ENCODE measurements at places on chromosomes 2 and 18. TPM values are rescaled to one million over a fixed set of nuclear protein-coding genes. Genes with fewer than 3 reads are reported as not detected.

- DNase-seq: peak; percentile 12
These were observed 92.1 kb downstream of the RPRM start for GRCh38 chr2:153386481-153386897.

DNA sequence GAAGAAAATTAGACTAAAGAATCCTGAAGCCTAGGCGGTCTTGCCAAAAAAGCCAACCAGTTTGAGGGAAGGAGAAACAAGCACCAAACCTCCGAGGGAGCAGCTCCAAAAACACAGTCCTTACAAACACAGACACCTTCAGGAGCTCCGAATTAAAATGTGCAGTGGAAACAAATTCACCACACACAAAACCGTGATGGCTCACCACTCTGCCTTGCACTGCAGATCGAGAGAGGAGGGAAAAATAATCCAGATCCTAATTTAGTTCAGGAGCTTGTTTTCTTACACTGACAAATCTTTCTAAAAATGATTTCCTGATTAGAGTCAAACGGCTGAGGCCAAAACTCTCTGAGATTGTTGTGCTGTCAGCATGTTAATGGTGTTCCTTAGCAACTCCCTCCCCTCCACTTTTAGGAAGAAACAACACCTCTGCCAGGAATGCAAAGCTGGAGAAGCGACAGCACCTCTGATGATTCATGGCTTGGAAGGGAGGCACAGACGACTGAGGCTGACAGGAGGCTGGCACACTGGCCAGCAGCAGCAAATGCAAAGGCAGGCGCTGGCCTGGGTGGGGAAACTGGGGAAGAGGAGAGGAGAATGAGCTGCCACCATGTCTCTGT, 249.4 kb upstream of the KLHL29 start:
- DNase-seq: no peak

DNA sequence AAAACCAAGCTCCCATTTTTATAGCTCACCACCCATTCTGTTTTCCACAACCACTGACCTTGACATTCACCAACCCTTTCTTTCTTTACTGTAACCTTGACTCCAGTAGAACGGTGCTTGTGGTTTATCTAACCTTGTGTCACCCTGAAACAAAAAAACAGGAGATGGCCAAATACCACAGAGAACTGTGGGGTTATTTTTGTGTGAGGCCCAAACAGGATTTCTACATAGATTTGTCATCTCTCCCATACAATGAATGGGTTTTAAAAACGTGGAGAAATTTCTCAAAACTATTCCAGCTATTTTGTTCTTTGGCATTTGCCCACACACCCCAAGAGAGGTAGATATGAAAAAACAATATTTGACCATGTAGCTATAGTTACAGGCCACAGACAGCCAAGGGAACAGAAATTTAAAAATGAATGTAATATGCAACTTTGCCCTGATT, 231.3 kb upstream of the TANK start:
- no peak for DNase-seq

- DNase-seq: no peak
These were observed 50.6 kb downstream of the CD8B2 start for GRCh38 chr2:106537791-106538191.

DNA sequence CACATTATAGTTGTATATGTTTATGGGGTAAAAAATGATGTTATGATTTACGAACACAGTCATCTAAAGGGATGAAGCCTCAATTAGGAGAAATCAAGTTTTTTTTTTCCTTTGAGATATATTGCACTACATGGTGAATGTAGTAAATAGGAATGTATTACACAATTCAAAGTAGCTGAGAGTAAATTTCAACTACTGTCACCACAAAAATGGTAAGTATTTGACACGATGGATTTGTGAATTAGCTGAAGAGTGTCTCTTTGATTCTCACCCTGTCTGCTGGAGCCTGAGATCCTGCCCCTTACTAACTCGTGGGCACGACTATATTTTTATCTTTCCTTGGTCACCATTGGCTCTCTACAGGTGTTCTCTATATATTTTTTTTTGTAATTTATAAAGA, 540.4 kb upstream of the DSEL start:
- no peak for DNase-seq

- DNase-seq: no peak
These were observed 292.2 kb downstream of the NYAP2 start for GRCh38 chr2:225691711-225692110.

DNA sequence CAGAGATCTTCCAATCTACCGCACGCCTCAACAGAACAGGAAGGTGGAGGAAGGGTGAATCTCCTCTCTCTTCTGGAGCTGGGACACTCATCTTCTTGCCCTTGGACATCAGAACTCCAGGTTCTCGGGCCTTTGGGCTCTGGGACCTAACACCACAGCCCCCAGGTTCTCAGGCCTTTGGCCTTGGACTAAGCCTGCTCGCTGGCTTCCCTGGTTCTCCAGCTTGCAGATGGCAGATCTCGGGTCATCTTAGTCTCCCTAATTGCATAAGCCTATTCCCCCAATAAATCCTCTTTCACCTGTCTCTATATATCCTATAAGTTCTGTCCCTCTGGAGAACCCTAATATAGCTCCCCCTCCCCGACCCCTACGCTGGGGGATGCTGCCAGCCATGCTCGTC, 14.8 kb downstream of the HS6ST1 start:
- DNase-seq: no peak

DNA sequence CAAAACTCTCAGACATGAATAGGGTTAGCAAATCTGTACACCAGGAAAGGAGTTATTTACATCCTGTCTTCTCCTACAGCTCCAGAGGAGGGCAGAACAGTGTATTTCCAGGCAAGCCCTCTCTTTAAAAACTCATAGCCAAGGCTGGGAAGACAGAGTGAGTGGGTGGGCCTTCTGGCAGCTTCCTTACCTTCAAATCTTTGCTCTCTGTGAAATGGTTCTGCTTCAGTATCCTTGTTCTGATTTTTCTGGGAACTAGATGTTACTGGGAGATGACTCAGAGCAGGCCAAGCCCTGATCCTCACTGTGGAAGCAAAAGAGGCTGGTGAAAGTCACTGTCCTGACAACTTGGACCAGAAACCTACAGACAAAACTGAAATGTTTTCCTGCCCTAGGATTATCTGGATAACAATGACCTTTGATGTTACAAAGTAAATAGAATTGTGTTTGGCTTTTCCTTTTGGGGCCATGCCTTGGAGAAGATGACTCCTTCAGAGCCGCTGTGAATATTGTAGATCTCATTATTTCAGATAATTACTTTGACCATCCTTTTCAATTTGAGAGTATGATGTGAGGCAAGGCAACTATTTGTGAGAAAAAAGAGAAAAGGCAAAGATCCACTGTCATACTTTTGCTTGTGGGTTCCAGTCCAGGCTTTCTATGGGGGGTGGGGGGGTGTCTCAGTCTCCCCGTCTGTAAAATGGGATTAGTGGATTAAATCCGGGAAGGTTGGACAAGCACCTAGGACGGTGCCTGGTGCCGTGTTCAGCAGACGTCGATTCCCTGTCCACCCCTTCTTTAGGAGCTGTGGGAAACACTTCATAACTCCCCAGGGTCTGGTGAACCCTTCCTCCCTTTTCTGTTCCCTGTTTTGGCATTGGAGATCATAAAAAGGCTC, 644 bp upstream of the QPCT start:
- DNase-seq: no peak

- DNase-seq: no peak
These were observed 648.1 kb downstream of the CPS1 start for GRCh38 chr2:211204456-211204855.

GRCh38 chr2:191697870-191698269, 19.9 kb downstream of the NABP1 start:
- no peak for DNase-seq

- DNase-seq: no peak
These were observed 3.9 kb upstream of the TNS1 start for GRCh38 chr2:218006741-218007140.

DNA sequence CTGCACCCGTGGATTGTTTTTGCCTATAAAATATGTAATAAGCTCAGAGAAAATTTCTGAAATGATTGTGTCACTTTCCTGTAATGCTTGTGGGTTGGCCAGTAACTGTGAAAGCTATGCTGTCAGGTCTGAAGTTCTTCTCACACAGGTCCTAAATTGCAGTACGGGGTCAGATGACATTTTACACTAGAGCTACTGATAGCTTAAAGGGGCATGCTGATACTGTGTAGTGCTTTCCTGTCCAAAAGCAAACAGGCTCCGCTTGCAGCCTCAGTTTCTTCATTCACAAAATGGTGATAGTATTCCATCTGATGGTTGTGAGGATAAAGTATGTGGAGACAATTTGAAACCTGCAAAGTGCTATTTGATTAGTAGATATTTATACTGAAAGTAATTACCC, 7.6 kb upstream of the FARSB start:
- no peak for DNase-seq

DNA sequence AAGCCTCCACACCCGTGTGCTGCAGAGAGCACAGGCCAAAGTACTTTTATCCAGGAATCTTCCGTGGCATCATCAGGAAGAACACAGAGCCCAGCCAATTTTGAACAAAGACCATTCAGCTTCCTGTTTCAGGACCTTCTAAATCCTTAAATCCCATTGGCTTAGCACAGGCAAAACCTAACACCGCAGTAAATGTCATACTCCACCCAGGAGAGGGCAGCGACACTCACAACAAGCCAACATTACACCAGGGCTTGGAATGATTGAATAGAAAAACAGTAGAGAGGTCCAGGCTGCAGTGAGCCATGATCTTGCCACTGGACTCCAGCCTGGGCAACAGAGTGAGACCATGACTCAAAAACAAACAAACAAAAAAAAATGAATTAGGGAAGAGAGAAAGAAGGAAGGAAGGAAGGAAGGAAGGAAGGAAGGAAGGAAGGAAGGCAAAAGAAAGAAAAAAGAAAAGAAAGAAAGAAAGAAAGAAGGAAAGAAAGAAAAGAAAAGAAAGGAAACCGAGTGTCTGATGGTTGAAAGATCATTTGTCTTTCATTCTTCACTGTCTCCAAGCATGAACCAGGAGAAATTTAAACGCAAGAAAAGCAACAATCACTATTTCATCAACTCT, 144.6 kb upstream of the SATB2 start:
- no peak for DNase-seq

- no peak for DNase-seq
These were observed 19.6 kb upstream of the MC5R start for GRCh38 chr18:13804305-13804704.

GRCh38 chr18:62625019-62625418, 90.3 kb upstream of the PHLPP1 start:
- no peak for DNase-seq

- DNase-seq: no peak
These were observed 51.0 kb upstream of the EML4 start for GRCh38 chr2:42117923-42118753.

GRCh38 chr2:159561786-159562185, 54.6 kb downstream of the BAZ2B start:
- no peak for DNase-seq

DNA sequence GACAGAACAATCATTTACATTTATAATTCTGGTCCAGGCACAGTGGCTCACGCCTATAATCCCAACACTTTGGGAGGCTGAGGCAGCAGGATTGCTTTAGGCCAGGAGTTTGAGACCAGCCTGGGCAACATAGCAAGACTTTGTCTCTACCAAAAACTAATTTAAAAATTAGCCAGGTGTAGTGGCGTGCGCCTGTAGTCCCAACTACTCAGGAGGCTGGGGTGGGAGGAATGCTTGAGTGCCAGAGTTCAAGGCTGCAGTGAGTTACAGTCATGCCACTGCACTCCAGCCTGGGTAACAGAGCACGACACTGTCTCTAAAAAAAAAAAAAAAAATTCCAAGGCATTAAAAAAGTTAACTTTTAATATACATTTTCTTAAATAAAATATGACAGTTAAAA, 88.1 kb downstream of the PLEKHM3 start:
- no peak for DNase-seq

The SRD5A2 gene
- polyA plus RNA-seq: 0.08 TPM

The CFAP65 gene
- 0.36 TPM for polyA plus RNA-seq

The FRZB gene
- 10.6 TPM for polyA plus RNA-seq

The LDLRAD4 gene
- 11.5 TPM for polyA plus RNA-seq

The MEP1B gene
- polyA plus RNA-seq: not detected

The TMEM17 gene
- 5.9 TPM for polyA plus RNA-seq

The IHH gene
- 2.0 TPM for polyA plus RNA-seq

The COL4A3 gene
- polyA plus RNA-seq: 34.0 TPM

The CNRIP1 gene
- polyA plus RNA-seq: 23.0 TPM

The LPIN1 gene
- 19.8 TPM for polyA plus RNA-seq

The STEAP3 gene
- polyA plus RNA-seq: 1.7 TPM

The NT5DC4 gene
- polyA plus RNA-seq: 1.4 TPM
